ENCODE measurements at places on chromosomes 1 and 21. TPM values are rescaled to one million over a fixed set of nuclear protein-coding genes. Genes with fewer than 3 reads are reported as not detected.

The KCNE2 gene
- not detected for total RNA-seq

The FCGR3B gene
- total RNA-seq = not detected

The AADACL3 gene
- not detected for total RNA-seq

The CPLANE2 gene
- 12.3 TPM for total RNA-seq

The HTR6 gene
- not detected for total RNA-seq

The LENEP gene
- not detected for total RNA-seq

Measured in bladder microvascular endothelial cell (primary cell).